ENCODE measurements at places on chromosomes 11 and 22. TPM values are rescaled to one million over a fixed set of nuclear protein-coding genes. Genes with fewer than 3 reads are reported as not detected.

- no peak for DNase-seq
Measured at GRCh38 chr11:8760896-8761295, 78.3 kb downstream of the RPL27A start.

GRCh38 chr11:83599066-83599465, 312.9 kb upstream of the CCDC90B start:
- DNase-seq = no peak

TUBA8 gene
- total RNA-seq = 108 TPM

DLG2 gene
- total RNA-seq = 5.3 TPM

DNA sequence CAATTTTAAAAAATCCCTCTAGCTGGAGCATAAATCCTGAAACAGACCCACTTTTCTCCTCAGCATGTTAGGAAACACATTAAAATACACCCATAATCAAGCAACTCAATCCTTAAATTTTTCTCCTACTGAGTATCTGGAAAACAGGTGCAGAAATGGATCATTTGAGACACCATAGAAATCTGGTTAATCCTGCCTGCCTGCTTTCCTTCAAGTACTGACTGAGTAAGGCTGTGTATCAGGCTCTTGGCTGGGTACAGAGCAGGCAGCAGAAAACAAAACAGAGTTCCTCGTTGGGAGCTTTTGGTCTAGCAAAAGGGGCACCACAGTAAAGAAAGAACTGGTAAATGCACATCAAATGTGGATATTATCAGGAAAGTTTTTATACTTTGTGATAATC, 1.9 kb downstream of the KCNQ1OT1 start:
- no peak for DNase-seq

GRCh38 chr11:70005107-70005818, 72.9 kb upstream of the ANO1 start:
- DNase-seq = no peak

CYTH4 gene
- 8.5 TPM for total RNA-seq

GRCh38 chr11:90446207-90446606, 223.4 kb upstream of the CHORDC1 start:
- no peak for DNase-seq
